ENCODE measurements at places on chromosomes 13 and 19. TPM values are rescaled to one million over a fixed set of nuclear protein-coding genes. Genes with fewer than 3 reads are reported as not detected.

Gene CLEC4G
- total RNA-seq: not detected

Gene PRTN3
- 0.29 TPM for total RNA-seq

Gene LILRB3
- total RNA-seq: not detected

DNA sequence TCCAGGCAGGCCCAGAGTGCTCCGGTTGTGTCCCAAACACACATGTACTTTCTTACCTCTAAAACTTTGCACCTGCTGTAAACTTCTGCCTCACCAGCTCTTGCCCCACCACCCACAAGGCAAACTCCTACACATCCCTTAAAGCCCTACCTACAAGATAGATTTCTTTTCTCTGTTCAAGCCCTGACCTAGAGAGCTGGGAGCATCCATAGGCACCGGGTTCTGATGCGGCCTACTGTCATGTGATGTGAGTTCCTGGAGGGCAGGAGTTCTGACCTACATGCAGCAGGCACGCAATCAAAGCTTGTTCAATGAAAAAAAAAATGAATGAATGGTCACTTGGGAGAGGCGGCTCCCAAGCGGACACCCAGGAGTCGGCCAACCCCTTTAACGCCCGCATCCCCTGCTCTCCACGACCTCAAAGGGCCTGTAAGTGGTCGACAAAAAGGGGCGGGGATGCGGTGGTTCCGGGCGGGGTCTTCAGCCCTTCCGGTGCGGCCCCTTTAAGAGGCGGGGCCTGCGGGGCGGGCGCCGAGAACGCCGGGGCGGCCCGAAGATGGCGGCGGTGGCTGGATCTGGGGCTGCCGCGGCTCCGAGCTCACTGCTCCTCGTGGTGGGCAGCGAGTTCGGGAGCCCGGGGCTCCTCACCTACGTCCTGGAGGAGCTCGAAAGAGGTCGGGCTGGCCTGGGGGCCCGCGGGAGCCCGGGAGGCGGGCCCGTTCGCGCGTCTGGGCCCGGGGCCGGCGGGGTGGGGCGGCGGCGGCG lies at the start of gene MAP1S:
Gene MAP1S (plus strand): TSS at position 534 of the 765 bp plus-strand sequence. CDS start 23 bp downstream, at position 557.
- H3K27ac ChIP-seq: no peak within 1 kb of the TSS
- H3K4me1 ChIP-seq: peaks cover 25% of the 10 kb centered on the region
- no peaks in the 10 kb centered on the region for H3K36me3 ChIP-seq

- H3K36me3 ChIP-seq: no peaks in the 10 kb centered on the region
- DNase-seq: no peak
- H3K4me1 ChIP-seq: no peaks in the 10 kb centered on the region
- H3K27me3 ChIP-seq: peaks cover 72% of the 10 kb centered on the region
- no peak overlapping the region for H3K27ac ChIP-seq
Measured at GRCh38 chr13:28440774-28441504, 54.0 kb downstream of the FLT1 start.

Measured in PC-3 (cell line).